ENCODE measurements at places on chromosomes 6 and 20. TPM values are rescaled to one million over a fixed set of nuclear protein-coding genes. Genes with fewer than 3 reads are reported as not detected.

The TFAP2C gene
- 0.31 TPM for total RNA-seq

DNA sequence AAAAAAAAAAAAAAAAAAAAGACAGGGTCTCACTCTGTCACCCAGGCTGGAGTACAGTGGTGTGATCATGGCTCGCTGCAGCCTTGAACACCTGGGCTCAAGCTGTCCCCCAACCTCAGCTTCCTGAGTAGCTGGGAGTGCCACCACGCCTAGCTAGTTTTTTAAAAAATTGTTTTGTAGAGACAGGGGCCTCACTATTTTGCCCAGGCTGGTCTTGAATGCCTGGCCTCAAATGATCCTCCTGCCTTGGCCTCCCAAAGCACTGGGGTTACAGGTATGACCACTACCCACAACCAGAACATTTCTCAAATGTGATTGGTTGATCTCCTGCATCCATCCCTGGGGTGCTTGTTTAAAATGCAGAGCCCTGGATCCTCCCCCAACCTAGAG, 5.6 kb upstream of the RBCK1 start:
- DNase-seq, result no peak

DNA sequence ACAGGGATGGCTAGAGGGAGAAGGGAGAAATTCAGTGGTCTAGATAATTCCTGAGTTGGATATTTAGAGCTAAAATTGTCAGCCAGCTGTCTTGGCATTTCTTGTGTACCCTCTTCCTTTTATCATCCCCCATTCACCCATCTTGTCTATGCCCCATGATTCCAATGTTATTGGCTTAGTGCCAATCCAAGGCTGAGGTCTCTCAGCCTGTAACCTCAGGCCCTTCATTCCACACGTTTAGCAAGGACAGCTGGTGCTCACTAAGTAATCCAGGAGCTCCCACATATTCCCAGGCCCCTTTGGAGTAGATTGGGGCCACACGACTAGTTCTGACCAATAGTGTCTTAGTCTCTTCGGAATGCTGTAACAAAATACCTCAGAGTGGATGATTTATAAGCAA, 112.4 kb upstream of the ATXN1 start:
- DNase-seq, result no peak

- DNase-seq, result no peak
Observed at GRCh38 chr6:121305957-121306607, 28.2 kb downstream of the TBC1D32 start.

The DEF6 gene
- 0.62 TPM for total RNA-seq

Data from heart right ventricle (tissue), 16 donors.